Activated naive CD4-positive, alpha-beta T cell treated with Interleukin-2 at 50 U/mL for 16 hours (primary cell): ENCODE measurements at places on chromosomes 5 and 9.

- DNase-seq = no peak
Observed at GRCh38 chr5:36537724-36538123, 68.7 kb upstream of the SLC1A3 start.

GRCh38 chr5:142109331-142110045 lies 909 bp downstream of the NDFIP1 start:
- no peak for DNase-seq

- DNase-seq = no peak
Observed at GRCh38 chr9:93953496-93954433, 1.4 kb downstream of the BARX1 start.

DNA sequence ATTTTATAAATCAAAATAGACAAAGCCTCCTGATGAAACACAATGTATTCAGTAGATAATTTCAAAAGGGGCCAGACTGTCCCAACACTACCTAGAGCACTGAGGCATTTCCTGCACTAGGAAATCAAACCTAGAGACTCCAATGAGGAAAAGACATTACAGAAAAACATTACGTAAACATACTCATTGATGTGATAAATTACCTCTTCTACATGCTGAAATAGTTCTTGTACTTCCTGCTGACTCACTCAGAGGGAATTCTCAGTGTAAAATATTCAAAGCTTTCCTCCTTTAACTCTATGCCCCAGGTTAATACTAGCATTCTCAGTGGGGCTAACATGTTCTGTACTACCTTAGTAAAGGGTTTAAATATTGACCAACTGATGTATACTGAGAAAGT lies 178.0 kb downstream of the ESM1 start:
- no peak for DNase-seq

DNA sequence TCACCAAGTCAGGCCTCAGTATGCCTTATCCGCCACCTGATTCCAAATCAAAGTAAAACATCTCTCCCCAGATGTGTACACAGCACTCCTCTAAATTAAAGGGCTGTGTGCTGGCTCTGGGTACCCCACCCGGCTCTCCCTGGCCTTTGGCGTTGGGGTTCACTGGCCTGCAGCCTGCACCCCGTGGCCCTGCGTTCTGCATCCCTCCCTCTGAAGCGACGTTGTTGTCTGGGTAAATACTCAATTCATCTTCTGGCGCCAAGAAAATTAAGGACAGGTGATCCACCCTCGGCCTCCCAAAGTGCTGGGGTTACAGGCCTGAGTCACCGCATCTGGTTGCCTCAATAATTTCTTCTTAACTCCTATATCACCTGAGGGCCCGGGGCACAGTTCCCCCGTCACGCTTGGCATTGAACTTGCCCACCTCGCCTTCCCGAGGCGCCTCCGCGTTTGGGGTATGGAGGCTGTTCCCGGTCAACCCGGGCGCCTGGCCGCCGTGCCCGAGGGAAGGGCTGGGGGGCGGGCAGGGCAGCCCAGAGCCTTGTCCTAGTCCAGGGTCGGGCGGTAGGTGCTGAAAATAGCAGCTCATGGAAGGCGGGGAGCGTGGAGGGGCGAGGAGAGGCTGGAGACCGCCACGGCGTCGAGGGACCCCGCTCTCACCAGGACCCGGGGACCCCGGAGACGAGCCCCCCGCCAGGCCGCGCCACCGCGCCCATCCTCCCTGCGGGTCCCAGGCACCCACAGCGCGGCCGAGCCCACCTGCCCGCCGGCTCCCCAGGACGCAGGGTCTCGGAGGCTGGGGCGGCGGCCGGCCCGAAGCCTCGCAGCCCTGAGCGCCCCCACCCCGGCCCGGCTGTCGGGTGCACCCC lies 531 bp downstream of the ABO start:
- DNase-seq = no peak

DNA sequence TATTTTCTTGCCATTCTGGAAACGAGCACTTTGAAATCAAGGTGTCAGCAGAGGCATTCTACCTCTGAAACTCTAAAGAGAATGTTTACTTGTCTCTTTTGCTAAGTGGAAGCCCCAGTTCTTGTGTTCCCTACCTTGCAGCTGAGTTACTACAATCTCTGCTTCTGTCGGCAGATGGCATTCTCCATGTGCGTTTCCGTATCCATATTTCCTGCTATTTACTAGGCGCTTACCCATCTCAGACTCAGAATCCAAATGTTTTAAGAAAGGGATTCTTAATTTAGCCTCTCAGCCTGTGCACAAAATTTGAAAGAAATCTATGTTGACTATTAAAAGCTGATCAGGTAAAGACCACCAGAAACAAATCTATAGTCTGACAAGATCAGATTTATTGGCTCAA lies 221.3 kb upstream of the FTMT start:
- no peak for DNase-seq

DNA sequence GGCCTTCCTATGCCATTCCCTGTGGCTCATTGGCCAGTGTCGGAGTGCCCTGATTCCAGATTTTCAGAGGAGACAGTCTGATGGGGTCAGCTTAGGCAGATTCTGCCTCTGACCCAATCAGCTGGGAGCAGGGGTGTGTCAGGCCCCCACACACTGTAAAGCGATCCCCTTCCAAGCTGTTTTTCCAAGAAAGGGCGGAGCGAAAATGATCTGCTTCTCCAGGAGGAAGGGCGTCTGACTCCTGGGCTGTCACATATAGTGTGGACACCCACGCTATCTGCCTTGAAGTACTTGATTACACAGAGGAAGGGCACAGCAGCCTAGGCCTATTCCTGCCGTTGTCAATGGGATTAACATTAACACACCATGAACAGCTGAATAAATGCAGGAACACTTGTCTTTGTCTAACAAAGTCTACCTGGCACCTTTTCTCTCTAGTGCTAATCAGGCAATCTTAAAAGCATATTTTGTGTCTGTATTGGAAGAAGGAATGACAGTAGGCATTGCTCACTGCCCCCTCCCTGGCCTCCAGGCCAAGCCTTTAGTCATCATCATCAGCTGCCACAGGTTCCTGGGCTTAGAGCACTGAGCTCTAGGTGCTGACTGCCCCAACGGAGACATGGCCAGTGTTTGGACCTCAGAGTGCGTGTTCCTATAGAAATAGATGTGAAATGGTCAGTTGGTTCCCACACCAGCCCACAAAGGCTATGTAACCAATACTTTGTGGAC lies 218.7 kb downstream of the MELK start:
- DNase-seq = no peak

DNA sequence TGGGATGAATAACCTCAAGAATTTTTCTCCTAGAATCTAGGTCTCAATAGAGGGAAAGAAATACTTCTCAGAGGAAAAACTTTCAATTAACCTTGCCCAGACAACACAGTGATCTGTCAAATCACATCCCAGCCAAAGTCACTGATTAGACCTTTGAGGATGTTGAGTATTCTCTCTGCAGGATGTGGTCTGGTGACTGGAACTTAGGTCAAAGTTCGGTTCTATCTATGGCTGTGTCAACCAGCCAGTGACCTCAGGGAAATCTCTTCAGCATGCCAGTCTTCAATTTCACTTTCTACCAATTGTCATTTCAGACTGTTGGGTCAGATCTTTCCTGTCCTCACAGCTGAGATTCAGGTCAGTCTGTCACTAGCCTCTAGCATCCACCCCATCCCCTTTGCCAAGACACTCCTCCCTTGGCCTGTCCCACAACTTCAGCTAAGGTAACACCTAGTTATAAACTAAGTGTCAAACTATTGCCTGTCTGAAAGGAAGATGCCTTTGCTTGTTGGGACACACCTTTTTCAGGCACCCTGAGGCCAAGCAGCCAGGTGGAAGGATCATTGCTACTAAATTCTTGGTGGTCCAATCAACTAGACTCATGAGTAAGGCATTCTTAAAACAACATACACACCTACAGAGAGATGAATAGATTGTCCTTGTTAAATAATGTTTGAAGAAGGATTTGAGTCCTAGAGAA lies 156.3 kb upstream of the FST start:
- DNase-seq = no peak

DNA sequence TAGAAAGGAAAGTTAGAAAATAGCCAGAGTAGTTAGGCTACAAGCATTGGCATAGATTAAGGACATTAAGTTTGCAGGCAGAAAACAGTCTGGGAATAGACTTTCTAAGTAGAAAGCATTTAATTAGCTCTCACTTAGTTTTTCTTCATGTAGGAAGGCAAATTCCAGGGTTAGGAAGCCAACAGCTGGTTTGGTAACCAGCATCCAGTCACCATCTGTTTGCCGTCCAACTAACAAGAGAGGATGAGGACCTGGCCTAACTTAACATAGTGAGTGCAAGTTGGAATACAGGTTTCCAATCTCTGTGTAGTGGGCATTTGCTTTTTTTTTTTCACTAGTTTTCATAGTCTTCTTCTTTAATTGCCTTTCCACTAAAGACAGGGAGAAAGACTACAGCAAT lies 121.7 kb upstream of the NR3C1 start:
- no peak for DNase-seq

GRCh38 chr5:73447530-73448462 lies 781 bp downstream of the FOXD1 start:
- peak; percentile 45 for DNase-seq

- DNase-seq = no peak
Observed at GRCh38 chr5:164351245-164351834, 845.9 kb downstream of the MAT2B start.

DNA sequence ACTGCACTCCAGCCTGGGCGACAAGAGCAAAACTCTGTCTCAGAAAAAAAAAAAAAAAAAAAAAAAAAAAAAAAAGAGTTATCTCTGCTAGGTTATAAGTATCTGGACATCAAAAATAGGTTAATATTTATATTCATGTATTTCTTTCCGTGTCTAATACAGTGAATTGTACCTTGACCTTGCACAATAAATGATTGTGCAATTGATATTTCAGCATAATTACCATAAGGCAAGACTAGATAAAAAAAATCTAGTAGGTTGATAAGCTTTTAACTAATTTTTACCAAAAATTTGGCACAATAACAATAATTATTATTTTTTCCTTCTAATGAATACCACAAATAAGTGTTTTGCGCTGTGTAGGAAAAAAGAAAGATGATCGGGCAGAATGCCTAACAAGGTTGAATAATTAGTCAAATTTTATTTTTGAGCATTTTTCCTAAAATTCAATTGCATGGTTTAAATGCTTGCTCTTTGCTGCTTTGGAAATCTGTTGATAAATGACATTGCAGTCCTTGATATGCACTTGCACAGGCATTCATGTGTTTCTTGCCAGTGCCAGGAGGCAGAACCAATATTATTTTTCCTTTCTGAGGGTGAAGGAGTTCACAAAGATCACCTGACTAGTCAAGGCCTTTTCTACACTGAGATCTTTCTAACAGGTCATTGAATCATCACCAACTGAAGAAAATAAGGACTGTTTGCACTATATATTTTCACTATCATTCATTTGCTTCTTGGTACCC lies 127.5 kb downstream of the ARRDC3 start:
- no peak for DNase-seq

GRCh38 chr5:132237670-132238069 lies 10.0 kb upstream of the P4HA2 start:
- DNase-seq = no peak

DNA sequence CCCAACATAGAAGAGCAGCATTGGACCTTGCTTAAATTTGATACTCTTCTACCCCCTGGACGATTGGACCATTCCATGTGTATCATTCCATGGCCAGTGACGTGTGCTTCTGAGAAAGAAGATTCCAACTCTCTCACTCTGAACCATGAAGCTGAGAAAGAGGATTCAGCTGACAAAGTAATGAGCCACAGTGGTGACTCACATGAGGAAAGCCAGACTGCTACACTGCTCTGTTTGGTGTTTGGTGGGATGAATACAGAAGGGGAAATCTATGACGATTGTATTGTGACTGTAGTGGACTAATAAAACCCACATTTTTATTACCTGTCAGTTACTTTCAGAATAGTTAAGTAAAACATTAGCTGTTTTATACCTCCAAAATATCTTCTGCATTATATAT lies 7.5 kb downstream of the HSPA5 start:
- DNase-seq = no peak

DNA sequence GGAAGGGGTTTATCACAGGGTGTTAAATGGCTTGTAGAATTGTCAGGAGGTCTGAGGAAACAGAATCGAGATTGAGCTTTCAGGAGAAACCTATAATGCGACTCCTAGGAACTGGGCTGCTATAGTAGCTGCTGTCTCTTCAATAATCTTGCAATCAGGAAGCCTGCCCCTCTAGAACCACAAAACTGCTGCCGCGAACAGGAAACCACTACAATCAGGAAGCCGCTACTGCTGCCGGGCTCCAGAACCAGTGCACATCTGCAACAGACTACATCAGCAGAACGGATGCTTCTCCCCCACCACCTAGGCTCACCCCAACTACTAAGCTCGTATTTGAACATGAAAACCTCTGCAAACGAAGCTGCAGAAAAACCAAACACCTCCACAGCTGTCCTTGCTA lies 31.6 kb downstream of the TNFSF8 start:
- peak; percentile 64 for DNase-seq
